ENCODE measurements at places on chromosomes 6 and 20.

GRCh38 chr6:162684961-162685360 lies 42.6 kb downstream of the PRKN start:
- no peak for DNase-seq

GRCh38 chr20:31806564-31807355 lies 12.4 kb upstream of the MYLK2 start:
- DNase-seq = no peak

GRCh38 chr6:134372603-134373281 lies 54.8 kb upstream of the SGK1 start:
- DNase-seq = no peak

- no peak for DNase-seq
Observed at GRCh38 chr6:6915219-6915618, 192.5 kb upstream of the RREB1 start.

- DNase-seq = no peak
Observed at GRCh38 chr6:151029970-151030369, 164.5 kb downstream of the MTHFD1L start.

GRCh38 chr6:46787871-46788540 lies 5.2 kb upstream of the MEP1A start:
- no peak for DNase-seq

GRCh38 chr6:108361312-108361932 lies 66.6 kb downstream of the AFG1L start:
- DNase-seq = no peak

DNA sequence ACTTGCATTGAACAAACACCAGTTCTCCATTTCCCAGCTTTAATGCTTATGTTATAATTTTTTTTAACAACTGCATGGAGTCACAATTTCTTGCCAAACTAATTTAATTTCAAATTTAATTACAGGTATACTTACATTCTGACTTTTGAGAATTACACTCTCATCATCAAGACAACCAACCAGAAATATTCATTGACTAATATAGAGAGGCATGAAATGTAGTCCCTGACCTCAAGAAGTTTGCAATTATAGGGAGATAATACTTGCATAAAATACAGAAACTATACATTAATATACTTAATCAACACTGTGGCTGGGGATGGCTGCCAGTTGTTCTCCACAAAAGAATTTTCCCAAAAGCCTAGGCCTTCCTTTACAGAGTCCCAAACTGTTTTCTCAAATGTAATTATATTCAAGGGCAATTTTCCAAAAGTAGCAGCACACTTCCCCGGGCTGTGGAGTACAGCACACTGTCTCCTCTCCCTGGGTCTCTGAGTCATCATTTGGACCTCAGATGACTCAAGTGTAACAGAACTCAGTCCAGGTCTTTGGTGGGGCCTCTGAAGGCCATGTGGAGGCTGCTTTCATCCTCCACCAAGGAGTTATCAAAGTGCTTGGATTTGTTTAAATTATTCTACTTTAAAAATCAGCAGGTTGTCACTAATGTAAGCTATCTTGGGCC lies 114.1 kb downstream of the KIF16B start:
- DNase-seq = peak; percentile 7

DNA sequence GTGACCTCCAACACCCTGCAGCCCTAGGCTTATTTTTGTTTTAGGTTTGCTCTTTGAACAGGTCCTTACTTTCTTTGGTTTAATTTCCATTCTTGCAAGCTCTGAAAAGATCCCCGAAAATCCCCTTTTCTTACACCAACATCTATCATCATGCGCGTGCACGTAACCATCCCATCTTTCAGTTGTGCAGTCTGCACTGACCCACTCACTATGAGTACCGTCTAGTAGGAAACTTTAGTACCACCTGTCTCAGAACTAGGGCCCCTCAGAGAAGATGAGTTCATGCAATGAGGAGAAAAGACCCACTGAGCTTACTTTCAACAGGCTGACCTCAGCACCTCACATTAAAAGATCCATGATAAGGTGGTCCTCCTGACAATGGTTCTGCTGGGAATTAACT lies 120.6 kb upstream of the AGPAT4 start:
- no peak for DNase-seq

GRCh38 chr20:57756213-57756612 lies 46.4 kb upstream of the PMEPA1 start:
- no peak for DNase-seq

DNA sequence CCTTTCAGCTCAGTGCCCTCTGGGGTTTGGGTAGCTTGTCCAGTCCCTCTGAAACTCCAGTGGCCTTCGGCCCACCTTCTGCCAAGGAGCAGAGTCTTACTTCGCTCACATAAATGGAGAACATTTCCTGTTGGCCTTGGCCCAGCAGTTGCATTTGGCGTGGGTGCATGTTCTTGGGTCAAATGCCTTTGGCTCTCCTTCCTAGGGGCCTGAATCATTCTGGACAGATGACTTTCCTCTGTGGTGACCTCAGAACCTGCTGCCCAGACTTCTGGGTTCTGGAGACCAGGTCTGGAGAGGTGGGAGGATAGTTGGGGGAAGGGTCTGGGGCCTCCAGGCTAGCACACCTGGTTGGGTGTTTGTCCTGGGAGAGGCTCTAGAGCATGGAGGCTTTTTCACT lies 29.3 kb downstream of the BCAS4 start:
- no peak for DNase-seq

DNA sequence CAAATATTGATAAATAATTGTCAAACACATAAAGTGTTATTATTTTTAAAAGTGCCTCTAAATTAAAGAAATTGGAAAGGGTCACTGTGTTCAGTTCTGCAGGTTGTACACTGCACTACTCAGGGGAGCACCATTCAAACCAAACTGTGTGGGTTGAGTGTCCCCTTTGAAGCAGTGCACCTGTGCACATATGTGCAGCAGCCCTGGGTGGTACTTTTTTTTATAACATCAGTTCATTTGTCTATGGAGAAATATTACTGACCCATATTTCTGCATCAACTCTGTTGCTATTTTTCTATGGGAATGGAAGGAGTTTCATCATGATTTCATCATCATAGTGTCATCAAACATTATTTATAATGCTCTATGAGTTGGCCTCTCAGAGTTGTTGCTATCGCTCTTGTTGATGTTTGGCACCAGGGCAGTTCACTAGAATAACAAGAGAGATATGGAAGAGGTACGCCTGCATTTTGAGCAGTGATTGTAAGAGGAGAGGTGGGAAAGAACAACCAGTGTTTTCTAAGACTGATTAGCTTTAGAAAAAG lies 457.6 kb downstream of the TFAP2A start:
- DNase-seq = no peak

DNA sequence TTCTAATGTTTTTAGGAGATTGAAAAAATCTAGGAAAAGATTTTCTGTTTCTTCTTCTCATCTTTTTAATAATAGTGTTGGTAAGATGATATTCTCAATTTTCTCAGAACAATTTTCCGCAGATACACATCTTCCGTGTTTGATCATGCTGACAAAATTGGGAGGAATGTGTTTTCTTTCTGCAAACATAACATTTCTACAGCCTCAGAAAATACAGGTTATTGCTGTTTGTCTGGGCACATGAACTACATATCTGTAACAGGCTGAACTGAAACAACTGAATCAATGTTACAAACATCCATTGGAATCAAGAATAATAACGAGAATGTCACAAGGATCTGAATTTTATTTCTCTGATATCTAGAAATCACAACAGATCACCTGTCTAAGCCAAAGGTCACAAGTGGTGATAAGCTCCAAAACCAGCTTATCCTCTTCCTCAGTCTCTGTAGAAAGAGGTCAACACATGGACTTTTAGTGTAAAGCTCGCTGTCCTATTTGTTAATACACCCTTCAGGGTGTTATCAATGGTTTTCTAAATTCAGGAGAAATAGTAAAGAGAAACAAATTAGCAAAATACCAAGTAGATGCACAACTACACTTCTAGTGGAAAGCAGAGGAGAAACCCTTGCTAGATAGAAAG lies 197.3 kb upstream of the MARCKS start:
- no peak for DNase-seq

DNA sequence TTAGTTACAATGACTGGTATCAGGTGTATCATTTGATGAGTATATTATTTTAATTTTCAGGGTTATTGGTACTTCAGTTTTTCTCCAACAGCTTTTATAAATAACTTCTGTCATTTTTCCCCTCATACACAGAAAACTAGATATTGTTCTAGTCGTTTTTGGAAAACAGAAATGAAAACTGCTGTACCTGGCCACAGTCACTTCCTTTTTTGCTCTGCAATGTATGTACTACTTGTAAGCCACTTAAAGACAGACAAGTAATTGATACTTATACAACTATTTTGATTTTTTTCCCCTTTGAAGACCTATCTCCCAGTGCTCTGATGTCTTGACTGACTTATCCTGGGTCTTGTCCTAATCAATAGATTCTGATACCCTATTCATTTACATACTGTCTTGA lies 218.6 kb upstream of the RUNX2 start:
- DNase-seq = no peak

DNA sequence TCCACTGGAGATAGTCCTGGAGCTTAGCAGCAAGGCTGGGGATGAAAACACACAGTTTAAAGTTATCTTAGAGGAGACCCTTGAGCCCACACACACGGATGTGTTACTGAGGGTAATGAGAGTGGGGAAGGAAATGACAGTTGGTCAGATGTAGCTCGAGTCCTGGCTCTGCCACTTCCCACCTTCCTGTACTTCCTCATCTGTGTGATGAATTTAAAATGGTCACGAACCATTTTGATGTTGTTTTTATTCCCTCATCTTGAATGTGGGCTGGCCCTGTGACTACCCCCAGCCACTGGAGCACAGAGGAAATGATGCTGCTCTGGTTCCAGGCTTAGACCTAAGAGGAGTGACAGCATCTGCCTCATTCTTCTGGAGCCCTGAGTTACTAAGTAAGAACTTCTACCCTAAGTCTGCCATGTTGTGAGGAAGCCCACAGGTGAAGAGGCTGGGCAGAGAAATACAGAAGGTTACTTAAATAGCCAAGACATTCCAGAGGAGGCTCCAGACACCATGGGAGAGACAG lies 141.2 kb downstream of the NRN1 start:
- DNase-seq = no peak

GRCh38 chr20:37640600-37641561 lies 52.9 kb upstream of the CTNNBL1 start:
- DNase-seq = no peak

DNA sequence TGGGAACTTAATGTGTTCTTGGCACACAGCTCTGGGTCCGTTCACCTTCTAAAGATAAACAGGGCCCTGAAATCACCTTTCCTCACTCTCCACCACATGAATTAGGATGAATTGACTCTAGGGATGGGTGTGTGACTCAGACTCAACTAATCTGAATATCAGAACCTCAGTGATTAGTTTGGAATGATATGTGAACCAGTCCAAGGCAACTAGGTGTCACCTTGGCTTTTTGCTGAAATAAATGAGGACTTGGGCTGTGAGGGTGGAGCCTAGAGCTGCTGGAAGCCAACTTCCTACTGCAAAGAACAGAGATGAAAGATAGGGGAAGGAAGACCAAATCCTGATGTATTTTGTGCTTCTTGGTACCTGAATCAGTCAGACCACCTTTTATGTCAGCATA lies 132.0 kb upstream of the RNF24 start:
- no peak for DNase-seq

- no peak for DNase-seq
Observed at GRCh38 chr6:189676-190075, 102.6 kb upstream of the DUSP22 start.

DNA sequence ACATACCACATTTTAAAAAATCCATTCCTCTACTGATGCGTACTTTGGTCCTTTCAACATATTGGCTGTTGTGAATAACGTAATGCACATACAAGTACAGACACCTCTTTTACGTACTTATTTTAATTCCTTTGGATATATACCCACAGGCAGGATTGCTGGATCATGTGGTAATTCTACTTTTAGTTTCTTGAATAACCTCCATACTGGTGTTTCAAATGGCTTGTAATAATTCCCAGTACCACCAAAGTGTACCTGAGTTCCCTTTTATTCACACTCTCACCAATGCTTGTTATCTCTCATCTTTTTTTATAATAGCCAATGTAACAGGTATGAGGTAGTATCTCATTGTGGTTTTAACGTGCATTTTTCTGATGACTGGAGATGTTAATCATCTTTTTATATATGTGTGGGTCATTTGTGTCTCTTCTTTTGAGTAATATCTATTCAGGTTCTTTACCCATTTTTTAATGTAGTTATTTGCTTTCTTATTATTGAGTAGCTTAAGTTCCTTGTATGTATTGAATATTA lies 191.9 kb downstream of the ADGB start:
- no peak for DNase-seq

DNA sequence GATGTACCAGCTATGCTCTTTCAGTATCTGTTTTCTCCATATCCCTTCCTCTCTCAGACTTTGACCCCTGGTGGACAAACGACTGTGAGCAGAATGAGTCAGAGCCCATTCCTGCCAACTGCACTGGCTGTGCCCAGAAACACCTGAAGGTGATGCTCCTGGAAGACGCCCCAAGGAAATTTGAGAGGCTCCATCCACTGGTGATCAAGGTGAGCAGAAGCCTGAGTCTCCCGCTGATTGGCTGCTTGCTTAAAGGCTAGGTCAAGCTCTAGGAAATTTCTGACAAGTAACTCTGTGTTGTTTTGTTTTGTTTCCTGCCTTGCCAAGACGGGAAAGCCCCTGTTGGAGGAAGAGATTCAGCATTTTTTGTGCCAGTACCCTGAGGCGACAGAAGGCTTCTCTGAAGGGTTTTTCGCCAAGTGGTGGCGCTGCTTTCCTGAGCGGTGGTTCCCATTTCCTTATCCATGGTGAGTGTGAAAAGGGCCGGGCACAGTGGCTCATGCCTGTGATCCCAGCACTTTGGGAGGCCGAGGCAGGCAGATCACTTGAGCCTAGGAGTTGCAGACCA lies 28.6 kb downstream of the C6orf89 start:
- peak; percentile 57 for DNase-seq

- no peak for DNase-seq
Observed at GRCh38 chr6:108134213-108134970, 31.4 kb upstream of the NR2E1 start.

DNA sequence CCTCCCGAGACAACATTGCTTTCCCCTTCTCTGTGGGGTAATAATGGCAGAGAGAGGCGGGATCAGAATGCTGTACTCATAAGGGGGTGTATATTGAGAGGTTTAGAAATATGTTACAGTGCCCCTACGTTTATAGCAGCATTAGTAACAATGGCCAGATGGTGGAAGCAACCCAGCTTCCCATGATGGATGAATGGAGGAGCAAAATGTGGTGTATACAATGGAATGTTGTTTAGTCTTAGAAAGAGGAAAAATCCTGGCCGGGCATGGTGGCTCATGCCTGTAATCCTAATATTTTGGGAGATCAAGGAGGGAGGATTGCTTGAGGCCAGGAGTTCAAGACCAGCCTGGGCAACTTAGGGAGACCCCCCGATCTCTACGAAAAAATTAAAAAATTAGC lies 12.9 kb downstream of the BANF2 start:
- no peak for DNase-seq

GRCh38 chr6:87723170-87724078 lies 21.4 kb upstream of the AKIRIN2 start:
- DNase-seq = peak; percentile 90

GRCh38 chr20:53384392-53384791 lies 209.2 kb downstream of the ZNF217 start:
- DNase-seq = no peak

Data from SW 1271 (cell line).